ENCODE measurements at places on chromosomes 6 and 20.
A peak's percentile ranks its signal among the peaks of the same experiment; 100 is the strongest.

DNA sequence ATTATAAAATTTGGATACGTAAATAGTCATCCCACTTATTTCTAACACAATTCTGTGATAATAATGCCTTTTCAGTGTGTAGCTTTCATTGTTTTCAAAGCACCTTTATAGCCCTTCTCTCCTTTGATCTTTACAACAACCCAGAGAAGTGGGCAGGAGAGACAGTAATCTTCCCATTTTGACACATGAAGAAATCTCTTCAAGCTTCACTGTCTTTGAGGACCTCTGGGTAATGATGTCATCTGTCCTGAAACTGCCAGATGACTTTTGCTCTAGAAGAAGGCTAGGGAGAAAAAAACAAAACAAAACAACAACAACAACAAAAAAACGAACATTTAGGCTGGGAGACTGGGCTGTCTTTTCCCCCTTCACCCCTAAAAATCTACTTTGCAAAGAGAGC, 203.0 kb downstream of the KCNQ5 start:
- DNase-seq = no peak

DNA sequence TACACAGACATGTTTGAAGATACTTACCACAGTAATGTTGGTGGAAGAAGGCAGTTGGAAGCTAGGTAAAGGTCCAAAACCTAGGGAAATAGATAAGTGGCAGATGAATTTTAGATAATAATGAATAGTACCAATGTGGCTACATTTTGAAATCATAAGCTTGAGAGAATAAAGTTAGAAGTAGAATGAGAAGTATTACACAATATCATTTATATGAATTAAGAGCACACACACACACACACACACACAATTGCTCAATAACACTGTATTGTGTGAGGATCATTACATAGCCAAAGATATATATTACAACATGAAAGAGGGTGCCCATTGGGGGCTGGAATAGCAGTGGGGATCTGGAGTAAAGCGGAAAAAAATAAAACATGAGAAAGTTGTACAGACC, 149.0 kb upstream of the EYA4 start:
- DNase-seq = no peak

DNA sequence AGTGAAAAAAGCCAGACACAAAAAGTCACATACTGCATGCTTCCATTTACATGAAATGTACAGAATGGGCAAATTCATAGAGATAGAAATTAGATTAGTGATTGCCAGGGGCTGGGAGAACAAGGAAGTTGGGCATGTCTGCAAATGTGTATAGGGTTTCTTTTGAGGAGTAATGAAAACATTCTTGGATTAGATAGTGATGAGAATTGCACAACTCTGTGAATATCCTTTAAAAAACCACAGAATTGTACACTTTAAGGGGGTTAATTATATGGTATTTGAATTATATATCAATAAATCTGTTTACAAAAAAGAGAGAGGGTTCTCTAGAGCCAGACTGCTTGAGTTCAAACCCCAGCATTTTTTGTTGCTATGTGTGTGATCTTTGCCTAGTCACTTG, 188.1 kb downstream of the CDC5L start:
- no peak for DNase-seq

GRCh38 chr20:38893565-38894090, 32.6 kb upstream of the FAM83D start:
- peak; percentile 64 for DNase-seq

GRCh38 chr6:1970151-1970561, 275.2 kb downstream of the GMDS start:
- no peak for DNase-seq

- DNase-seq = no peak
These were observed 6.1 kb downstream of the TOX2 start for GRCh38 chr20:43920797-43921196.

- DNase-seq = no peak
These were observed 17.0 kb downstream of the TOP1 start for GRCh38 chr20:41045671-41046070.

DNA sequence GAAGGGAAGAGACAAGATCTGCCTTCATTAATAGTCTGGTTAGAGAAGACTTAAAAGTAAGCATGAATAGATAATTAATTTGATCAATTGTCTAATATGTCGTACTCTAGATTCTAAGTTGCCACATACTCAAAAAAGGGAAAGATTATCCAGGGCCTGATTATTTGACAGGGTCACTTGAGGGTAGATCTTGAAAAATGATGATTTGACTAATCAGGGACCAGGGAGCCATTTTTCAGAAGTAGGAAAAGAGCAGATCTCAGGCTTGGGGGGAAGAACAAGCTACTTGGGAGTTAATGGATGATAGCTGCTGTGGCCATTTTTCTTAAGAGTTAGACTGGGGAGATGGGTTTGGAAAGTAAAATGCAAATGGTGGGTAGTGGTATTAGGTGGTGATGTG, 21.0 kb downstream of the ABCF1 start:
- no peak for DNase-seq

- no peak for DNase-seq
These were observed 195.4 kb downstream of the TBX18 start for GRCh38 chr6:84568971-84569370.

DNA sequence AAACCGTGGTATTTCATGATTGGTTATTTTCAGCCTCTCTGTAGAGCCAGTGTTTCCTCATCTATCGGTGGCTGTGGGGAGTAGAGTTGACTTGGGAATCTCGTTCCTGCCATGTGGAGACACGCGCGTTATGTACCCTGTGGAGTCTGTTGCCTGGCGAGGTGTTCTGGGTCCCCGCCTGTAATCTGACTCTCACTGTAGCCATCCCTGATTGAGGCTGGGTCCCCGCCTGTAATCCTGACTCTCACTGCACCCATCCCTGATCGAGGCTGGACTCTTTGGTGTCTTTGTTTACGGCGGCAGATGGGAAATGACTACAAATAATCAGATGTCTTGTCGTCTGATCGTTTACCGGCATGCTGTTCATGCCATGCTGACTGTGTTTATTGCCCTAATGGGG, 153.9 kb downstream of the DTNBP1 start:
- DNase-seq = no peak

DNA sequence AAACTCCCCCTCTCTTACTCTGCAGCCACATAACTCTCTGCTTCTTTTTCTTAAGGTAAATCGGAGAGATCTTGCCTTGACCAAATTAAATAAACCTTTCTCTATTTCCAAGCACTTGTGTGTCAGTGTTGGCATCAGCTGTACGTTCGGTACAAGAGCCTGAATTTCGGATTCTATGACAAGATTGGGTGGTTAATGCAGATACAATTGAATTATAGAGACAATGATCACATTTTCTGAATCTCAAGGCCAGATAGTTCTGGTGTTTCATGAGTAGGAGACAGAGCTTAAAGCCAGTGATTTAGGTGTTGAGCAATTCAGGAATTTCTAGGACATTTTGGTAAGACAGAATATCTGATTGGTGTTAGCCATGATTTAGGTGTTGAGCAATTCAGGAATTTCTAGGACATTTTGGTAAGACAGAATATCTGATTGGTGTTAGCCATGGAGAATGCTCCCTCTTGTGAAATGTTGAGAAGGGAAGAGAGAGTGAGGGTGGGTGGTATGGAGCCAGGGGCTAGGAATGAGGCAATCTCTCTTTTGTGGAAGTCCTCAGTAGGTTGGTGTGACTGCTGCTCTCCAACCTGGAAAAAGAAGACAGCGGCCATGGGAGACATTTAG, 5.1 kb downstream of the SPINT3 start:
- DNase-seq = no peak

- no peak for DNase-seq
These were observed 30.5 kb upstream of the NELFCD start for GRCh38 chr20:58950603-58951002.

DNA sequence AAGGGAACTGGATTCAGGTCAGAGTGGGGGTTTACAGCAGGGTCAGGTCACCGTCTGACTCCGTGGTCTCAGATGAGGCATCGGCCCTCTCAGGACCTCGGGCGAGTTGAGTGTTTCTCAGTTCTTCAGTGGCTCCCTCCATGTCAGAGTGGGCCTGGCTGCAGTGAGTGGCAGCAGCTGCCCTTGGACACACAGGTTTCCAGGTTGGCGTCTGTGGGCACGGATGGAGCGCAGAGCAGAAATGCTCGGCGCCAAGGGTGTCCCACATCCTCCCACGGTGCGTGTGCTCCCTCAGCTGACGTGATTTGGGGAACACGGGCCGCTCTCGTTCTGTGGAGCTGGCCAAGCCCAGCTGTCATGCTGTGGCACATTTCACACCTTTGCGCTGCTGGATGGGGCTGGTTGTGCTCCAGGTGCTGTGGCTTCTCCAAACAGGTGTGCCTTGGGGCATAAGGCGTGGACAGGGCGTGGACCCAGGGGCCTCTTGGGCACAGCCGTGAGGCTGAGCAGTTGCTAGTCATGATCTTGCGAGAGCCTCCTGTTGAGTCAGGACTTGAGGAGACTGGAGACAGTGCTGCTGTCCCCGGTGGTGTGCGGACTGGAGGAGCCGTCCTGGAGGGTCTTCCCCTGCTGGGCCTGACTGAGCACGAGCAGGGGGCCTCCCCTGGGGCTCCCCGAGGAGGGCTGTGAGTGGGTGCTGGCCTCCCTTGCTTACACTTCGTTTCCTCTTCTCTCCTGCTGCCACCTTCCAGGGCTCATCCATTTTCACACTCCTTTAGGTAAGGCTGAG, 9.5 kb upstream of the DNAJC5 start:
- DNase-seq = no peak

GRCh38 chr6:21149470-21149869, 444.1 kb upstream of the SOX4 start:
- DNase-seq = no peak

DNA sequence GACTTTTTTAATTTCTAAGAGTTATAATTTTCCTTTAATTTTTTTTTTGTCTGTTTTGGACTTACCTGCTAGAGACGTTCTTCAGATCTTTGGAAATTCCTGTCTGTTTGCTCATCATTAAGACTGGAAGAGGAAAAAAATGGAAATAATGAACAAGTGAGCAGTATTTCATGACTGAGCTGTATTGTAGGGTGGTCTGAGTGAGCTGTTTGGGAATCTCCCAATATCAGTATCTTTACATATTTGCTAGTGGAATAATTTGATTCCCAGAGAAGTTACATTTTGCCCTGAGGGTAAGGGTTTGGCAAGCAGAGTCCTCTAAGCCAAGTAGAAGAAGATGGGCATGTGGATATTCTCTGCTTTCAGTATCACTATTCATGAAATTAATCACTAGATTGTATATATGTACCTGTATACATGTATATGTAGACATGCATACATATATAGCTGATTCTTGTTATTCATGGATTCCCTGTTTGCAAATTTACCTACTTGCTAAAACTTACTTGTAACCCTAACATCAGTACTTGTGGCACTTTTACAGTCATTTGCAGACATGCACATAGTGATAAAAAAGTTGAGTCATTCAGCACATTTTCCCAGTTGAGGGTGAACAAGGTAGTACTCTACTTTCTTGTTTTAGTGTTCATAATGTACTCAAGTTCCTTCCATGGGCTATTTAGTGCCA, 13.5 kb downstream of the ZC2HC1B start:
- no peak for DNase-seq

DNA sequence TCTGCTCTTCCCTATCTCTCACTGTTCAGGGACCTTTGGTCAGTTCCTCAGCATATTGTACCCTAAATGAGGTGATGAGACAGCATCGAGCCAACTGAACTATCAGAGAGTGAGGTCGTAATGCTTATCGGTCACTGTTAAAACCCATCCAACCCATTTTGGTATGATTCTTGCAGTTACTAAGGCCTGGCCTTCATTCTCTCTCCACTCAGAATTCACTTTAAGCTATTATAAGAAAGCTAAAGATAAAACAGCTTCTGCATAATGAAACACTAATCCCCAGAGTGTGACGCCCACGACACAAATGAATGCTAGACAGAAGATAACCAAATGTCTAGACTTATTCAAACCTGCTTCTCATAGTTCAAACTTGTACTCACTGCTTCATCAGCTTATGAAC, 175.8 kb downstream of the GMPR start:
- no peak for DNase-seq

DNA sequence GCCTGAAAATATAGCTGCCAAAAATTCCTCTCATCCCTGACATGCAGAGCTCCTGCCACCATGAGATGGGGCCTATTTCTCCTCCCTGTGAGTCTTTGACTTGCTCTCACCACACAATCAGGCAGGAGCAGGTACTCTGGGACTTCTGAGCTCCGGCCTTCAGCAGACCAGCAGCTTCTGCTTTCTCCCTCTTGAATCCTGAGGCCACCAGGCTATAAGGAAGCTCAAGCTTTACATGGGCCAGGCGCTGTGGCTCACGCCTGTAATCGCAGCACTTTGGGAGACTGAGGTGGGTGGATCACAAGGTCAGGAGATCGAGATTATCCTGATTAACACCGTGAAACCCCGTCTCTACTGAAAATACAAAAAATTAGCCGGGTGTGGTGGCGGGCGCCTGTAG, 238.7 kb upstream of the RREB1 start:
- DNase-seq = no peak

DNA sequence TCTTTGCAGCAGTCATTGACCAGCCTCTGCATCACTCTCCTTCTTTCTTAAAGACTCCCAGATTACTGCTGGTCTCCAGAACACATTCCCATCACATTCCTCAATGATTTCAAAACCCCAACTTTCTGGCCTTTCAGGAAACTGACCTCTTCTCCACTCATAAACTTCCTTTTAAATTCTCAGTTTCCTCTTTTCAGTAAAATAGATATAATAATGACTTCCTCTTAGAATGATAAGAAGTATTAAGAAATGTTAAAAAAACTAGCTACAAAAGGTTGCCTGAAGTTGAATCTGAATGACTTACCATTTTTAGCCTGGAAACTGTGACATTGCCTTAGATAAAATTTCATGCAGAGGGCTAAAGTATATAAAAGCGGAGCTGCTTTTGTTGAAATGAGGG, 239.3 kb downstream of the OGFRL1 start:
- DNase-seq = no peak

DNA sequence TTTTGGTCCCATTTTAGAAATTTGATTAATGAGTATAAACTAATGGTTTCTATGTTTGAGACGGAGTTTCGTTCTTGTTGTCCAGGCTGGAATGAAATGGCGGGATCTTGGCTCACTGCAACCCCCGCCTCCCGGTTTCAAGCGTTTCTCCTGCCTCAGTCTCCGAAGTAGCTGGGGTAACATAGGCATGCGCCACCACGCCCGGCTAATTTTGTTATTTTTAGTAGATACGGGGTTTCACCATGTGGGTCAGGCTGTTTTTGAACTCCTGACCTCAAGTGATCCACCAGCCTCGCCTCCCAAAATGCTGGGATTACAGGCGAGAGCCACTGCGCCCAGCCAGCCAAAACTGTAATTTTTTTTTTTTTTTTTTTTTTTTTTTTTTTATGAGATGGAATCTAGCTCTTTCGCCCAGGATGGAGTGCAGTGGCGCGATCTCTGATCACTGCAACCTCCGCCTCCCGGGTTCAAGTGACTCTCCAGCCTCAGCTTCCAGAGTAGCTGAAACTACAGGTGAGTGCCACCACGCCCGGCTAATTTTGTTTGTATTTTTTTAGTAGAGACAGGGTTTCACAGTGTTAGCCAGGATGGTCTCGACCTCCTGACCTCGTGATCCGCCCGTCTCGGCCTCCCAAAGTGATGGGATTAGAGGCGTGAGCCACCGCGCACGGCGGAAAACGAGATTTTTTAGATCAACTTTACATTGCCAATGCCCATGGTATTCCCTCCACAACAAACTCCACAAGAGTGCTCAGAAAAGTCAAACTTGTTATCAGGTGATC, 127.8 kb downstream of the HFE start:
- DNase-seq = no peak

Data from stimulated activated CD4-positive, alpha-beta T cell treated with anti-CD3 and anti-CD28 coated beads, Interleukin-1b, Interleukin-23, amount 100 ng/mL, for 24 hours (primary cell).